ENCODE measurements at places on chromosomes 5 and 9.
A peak's percentile ranks its signal among the peaks of the same experiment; 100 is the strongest.

GRCh38 chr5:111347021-111347420 lies 122.8 kb downstream of the CAMK4 start:
- DNase-seq: no peak

DNA sequence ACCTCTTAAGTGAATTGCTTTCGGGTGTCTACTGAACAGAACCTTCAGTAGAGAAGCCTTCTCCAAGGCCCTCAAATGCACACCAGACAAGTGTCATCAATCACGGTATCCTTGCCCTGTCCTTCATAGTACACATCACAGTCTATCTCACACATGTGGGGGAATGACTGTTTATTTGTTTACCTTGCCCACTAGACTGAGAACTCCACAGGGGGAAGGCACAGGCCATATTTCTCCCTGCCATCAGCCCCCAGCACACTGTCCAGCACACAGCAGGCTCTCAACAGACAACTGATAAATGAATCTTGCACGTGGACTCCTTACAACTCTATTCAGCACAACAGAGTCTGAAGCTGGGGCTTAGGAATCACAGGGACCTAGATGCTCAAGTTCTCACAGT lies 128.5 kb downstream of the MED27 start:
- DNase-seq: no peak

DNA sequence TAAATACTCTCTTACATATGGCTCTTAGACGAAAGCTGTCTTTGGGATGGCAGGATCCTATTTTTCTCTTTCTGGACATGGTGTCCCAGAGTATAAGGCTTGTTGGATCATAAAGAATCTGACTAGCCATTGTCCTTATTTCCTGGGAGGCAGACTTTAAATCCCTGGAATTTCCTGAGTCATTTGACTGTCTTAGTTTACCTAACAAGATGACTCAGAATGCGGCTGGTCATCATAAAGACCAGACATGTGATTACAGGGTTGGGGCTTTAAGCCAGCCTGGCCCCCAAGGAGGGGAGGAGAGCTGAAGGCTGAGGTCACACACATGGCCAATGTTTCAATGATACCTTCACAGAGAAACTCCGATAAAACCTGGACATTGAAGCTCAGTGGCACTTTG lies 37.2 kb downstream of the FAM240B start:
- DNase-seq: no peak

DNA sequence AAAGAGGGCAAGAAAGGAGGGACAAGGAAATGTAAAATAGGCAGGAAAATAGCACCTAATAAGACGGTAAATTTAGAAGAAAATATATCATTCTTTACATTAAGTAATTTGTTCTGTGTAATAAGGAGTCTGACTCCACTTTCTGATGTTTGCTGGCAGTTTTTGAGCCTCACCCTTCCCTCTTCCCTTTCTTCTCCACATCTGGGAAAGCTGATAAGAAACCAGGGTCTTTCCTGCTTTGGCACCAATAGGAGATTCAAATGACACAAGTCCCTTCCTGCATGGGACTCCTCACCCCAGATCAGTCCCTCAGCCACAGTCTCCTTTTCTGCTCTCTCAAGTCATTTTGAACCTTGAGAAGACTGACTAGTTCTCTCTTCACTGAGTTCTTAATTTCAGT lies 31.2 kb upstream of the LECT2 start:
- DNase-seq: no peak

- DNase-seq: no peak
Measured at GRCh38 chr9:89721176-89721700, 116.4 kb downstream of the GADD45G start.

DNA sequence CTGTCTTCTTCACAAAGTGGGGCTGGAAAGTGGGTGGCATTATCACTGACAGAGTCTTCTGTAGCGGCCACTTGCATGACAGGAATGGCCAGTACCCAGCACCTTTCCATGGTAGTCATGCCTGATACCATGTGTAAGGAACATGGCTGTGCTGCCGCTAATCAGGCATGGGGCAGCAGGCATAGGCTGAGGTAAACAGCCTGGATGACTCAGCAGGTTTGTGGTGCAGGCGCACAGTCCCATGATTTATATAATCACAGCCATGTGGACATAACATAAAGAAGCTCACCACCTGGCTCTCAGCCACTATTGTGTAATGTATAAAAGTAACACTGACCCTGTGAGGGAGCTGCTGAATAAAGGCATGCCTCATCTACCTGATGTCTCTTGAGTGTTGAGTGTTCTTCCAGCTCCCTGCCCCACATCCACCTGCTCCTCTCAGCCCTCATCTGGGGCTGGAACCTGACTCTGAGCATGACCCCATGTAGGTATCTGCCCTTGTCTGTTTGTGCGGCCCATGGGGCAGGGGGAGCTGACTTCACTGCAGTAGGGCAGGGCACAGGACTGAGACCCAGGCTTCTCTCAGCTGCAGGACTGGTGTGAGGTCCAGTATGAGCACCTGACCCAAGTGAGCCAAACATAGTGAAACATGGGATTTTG lies 13.2 kb upstream of the ICE1 start:
- DNase-seq: no peak

DNA sequence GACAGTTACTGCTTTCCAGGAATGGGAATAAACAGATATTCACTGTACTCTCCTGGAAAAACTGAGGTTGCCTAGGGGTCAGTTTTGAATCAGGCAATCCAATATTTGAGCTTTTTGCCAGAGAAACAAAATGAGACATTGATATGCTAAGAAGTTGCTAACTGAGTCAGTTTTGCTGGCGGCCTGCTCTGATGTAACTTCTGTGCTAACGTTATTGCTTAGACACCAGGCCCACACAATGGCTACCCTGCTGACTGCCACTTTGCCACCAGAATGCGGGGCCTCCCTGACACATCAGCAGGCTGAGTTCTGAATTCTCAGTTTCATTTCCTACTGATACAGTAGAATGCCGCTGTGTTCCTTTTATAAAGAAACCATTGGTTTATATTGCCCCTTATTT lies 18.2 kb upstream of the ZNF618 start:
- no peak for DNase-seq

DNA sequence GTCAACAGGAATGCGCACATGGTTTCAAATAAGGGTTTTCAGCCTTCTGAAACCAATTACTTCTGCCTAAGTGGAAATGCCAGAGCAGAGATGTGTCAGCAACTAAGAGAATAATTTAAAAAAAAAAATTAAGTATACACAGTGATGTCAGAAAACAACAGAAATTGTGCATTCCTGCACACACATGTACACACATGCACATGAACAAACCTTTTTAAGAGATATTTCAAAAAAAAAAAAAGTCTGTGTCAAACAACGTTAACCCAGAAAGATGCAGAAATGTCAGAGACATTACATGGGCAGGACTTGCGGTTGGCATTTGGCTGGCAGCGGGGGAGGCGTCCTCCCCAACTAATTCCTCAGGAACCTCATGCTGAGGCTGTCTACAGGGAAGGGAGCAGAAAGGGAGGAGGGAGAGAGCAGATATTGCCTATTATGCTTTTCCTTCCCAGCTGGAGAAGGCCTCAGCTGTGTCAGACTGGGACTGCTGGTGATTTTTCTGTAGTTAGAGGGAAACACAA lies 536.9 kb upstream of the WWC1 start:
- DNase-seq: no peak

- no peak for DNase-seq
Measured at GRCh38 chr5:673161-673830, 19.9 kb downstream of the TPPP start.

- no peak for DNase-seq
Measured at GRCh38 chr9:86286278-86286677, 3.9 kb upstream of the ISCA1 start.

DNA sequence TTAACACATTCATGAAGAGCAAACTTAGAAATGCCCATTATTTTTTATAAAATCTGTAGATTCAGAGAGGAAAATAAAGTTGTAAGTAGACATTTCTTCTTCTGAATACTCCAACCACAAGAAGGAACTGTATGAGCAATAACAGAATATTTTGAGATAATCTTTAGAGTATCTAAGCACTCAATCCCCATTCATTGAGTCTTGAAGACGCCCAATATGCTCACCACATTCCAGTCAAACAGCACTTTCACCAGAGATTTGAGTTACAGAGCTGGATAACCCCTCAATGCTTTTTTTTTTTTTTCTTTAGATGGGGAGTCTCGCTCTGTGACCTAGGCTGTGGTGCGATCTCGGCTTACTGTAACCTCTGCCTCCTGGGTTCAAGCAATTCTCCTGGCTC lies 14.7 kb upstream of the RIC1 start:
- no peak for DNase-seq

- no peak for DNase-seq
Measured at GRCh38 chr9:133516256-133516960, 8.4 kb downstream of the MYMK start.

- DNase-seq: no peak
Measured at GRCh38 chr5:39604491-39604890, 179.7 kb upstream of the DAB2 start.

- no peak for DNase-seq
Measured at GRCh38 chr5:24633715-24634325, 11.0 kb downstream of the CDH10 start.

DNA sequence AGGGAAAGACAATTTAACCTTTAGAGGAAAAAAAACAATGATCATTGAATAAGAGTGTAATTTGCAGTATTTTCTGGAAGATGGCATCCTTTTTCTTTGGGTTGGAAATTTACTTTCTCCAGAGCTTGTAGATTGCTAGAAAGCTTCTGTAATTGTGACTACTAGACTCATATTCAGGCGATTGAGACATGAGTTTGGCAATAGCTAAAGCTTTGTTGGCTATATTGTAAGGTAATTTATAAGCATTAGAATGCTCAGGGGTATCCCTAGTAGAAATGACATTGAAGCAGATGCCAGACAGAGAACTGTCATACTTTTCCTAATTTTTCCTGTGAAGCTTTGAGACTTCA lies 115.3 kb downstream of the UNC13B start:
- no peak for DNase-seq

- DNase-seq: no peak
Measured at GRCh38 chr9:61667559-61668121, 477.8 kb downstream of the SPATA31A7 start.

- no peak for DNase-seq
Measured at GRCh38 chr5:22678886-22679285, 174.3 kb downstream of the CDH12 start.

GRCh38 chr5:158143081-158143480 lies 284.1 kb upstream of the CLINT1 start:
- no peak for DNase-seq

DNA sequence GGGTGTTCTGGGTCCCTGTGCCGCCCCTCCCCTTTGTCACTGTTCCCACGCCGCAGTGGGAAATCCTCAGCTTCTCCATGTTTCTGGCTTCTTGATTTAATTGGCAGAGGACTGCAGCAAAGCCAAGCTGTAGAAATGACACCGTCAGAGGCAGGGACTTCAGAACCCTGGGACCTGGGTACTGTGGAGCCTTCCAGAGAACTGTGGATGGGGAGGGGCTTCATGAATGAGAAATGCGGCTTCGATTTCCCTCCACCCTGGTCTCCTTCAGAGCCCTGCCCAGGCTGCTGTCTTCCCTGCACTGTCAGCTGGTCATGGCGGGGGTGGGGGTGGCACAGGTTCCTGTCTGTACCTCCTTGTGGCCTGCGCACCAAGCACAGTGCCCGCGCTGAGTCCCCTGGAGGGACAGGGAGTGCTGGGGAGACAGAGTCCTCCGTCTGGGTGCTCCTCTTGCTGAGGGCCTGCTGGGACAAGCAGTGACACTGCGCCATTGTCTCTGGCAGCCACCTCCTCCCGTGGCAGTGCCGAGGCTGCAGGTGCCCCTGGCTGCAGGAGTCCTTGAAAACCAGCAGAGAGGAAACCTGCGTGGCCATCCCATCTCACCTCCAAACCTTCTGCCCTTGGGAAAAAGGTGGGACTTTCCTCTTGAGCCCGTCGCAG lies 47.2 kb downstream of the COL5A1 start:
- no peak for DNase-seq

GRCh38 chr9:101977614-101978210 lies 239.3 kb upstream of the GRIN3A start:
- no peak for DNase-seq

- DNase-seq: peak; percentile 27
Measured at GRCh38 chr9:113621309-113621791, 157.8 kb downstream of the RGS3 start.

- DNase-seq: peak; percentile 60
Measured at GRCh38 chr9:117744856-117745389, 40.7 kb downstream of the TLR4 start.

DNA sequence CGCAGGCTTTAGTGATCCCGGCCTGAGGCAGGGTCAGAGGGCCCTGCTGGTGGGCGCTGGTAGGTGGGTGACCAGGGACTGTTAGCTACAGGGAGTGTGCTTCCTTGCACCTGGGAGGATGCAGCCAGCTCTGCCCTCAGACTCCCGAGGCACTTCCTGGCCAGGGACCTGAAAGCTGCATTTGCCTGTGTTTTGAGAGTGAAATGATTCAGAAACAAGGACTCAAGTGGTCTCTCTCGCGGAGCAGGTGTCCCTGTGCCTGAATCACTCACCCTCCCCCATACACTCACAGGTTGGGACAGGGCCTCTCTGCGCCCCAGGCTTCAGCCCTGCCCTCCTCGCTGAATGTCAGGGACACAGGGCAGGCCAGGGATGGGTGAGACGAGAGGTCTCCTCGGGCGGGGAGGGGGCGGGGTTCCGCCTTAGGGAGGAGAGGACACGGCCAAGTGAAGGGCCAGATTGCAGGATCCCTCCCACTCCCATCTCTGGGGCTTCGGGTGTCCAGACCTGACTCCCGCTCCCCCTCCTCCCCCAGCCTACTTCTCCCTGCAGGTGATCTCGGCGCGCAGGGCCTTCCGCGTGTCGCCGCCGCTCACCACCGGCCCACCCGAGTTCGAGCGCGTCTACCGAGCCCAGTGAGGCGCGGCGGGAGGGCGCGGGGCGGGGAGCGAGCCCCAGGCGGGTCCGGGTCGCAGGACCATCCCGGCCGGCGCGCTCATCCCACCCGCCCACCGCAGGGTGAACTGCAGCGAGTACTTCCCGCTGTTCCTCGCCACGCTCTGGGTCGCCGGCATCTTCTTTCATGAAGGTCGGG lies 1.5 kb downstream of the LTC4S start:
- no peak for DNase-seq

DNA sequence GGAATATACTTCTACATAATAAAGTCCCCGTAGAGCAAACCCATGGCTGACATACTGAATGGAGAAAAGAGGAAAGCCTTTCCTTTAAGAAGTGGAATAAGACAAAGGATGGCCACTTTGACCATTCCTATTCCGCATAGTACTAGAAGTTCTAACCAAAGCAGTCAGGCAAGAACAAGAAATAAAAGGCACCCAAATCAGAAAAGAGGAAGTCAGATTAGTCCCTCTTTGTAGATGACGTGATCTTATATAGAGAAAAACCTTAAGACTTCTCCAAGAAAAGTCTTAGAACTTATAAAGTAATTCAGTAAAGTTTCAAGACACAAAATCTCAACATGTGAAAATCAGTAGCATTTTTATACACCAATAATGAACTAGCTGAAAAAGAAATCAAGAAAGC lies 133.9 kb downstream of the GIN1 start:
- no peak for DNase-seq

- no peak for DNase-seq
Measured at GRCh38 chr9:97527626-97528528, 26.4 kb downstream of the TMOD1 start.

GRCh38 chr9:20028849-20029231 lies 240.0 kb upstream of the SLC24A2 start:
- no peak for DNase-seq

- DNase-seq: no peak
Measured at GRCh38 chr9:101705135-101705661, 33.2 kb downstream of the GRIN3A start.
